ENCODE measurements at places on chromosomes 1 and 21. TPM values are rescaled to one million over a fixed set of nuclear protein-coding genes. Genes with fewer than 3 reads are reported as not detected.

DNA sequence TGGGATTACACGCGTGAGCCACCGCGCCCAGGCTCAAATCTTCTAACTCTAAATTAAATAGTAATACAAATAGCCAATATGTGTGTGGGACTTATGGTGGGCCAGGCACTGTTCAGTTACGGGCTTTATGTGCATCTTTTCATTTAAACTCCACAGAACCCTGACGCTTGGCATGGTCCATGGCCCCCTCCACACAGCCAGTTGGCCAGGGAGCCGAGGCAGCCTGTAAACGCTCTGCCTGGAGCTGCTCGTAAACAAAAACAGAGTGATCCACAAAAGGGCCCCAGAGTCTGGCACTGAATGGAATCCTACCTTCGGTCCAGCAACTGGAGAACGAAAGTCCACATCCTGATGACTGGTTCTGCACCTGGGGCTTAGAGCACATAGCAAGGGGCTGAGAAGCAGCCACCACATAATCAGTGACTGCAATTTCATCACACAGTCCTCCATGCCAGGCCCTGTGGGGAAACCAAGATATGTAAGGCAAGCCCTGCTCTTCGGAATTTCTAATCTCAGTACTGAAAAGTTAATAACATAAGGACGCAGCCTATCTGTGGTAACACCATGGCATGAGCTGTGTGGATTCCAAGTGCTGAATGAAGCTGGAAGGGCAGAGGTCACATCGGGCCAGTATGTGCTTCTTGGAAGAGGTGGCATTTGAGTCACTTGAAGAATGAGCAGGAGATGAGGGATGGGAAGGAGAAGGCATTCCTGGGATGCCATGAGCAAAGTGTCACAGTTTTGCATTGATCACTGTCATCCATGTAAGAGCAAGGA is 13.5 kb upstream of the ADAMTSL4 start:
- no peaks in the 10 kb centered on the region for H3K27me3 ChIP-seq
- no peaks in the 10 kb centered on the region for H3K36me3 ChIP-seq
- no peak overlapping the region for H3K4me3 ChIP-seq

DNA sequence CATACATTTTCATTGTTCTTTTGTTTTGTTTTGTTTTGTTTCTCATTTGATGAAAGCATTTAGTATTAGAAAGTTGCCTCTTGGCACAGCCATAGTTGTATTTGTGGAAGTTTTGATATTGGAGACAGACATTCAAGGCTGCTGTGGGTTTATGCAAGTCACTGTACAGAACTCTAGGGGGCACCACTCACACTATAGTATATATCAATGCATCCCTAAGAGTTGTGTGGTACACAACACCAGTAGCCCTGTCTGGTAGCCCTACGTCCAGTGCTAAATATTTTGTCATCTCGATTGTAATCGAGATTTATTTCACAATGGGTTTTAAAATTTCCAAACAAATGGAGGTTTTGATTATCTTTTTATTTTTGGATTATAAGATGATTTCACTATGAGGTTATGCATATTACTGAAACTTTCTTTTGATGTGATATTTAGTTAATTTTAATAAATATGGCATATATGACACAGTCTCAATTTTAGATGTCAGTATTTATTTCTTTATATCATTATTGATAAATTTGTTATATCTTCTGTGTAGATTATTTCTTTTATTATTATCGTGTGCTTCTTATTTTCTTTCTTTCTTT is 112.2 kb downstream of the NR5A2 start:
- no peak overlapping the region for H3K4me3 ChIP-seq
- H3K27ac ChIP-seq = no peak overlapping the region
- DNase-seq = peak; percentile 62
- H3K27me3 ChIP-seq = no peaks in the 10 kb centered on the region
- H3K36me3 ChIP-seq = no peaks in the 10 kb centered on the region

DNA sequence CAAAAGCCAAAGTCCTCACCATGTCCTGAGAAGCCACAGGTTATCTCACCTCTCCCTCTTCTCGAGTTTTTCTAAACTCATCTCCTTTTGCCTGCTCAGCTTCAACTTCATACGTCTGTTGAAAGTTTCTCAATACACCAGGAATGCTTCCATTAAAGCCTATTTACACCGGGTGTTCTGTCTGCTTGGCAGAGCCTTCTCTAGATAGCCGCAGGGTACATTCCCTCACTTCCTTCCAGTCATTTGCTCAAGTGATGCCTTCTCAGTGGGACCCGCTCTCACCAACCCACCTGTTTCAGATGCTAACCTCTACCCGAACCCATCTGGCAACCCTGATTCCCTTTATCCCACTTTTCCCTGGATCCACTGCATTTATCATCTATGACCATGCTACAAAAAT is 257.0 kb upstream of the ADGRL2 start:
- DNase-seq = no peak
- H3K27me3 ChIP-seq = no peaks in the 10 kb centered on the region
- H3K36me3 ChIP-seq = no peaks in the 10 kb centered on the region
- no peak overlapping the region for H3K27ac ChIP-seq

DNA sequence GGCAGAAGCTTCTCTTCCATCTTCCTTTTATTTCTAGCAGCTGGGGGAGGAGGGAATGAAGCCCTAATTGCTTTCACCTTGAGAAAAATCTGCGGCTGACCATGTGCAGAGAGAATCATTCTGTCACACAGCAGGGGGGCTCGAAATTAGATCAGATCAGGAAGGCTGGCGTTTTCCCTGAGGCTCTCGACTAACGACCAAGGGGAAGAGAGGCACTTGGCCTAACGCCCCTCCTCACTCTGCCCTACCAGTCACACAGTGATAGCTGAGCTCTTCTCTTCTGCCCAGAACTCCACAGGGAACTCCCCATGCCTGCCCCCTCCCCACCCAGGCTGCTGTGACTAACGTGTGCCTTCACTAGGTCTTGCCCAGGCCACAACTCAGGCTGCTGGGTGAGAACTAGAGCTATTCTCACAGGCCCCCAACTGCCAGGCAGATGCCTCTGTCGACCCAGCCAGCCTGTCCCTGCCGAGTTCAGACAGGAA is 26.5 kb upstream of the KHDRBS1 start:
- no peaks in the 10 kb centered on the region for H3K27me3 ChIP-seq
- peak; percentile 42 for DNase-seq
- no peaks in the 10 kb centered on the region for H3K36me3 ChIP-seq
- H3K4me1 ChIP-seq = peaks cover 15% of the 10 kb centered on the region
- H3K4me3 ChIP-seq = no peak overlapping the region
- no peak overlapping the region for H3K27ac ChIP-seq

CDK11A gene
- polyA plus RNA-seq = 22.0 TPM

GRCh38 chr1:192592981-192593708 is 17.6 kb downstream of the RGS1 start:
- peak overlapping the region; percentile 21 for H3K27ac ChIP-seq
- no peak overlapping the region for H3K4me3 ChIP-seq
- no peak for DNase-seq
- no peaks in the 10 kb centered on the region for H3K27me3 ChIP-seq
- H3K36me3 ChIP-seq = no peaks in the 10 kb centered on the region

DNA sequence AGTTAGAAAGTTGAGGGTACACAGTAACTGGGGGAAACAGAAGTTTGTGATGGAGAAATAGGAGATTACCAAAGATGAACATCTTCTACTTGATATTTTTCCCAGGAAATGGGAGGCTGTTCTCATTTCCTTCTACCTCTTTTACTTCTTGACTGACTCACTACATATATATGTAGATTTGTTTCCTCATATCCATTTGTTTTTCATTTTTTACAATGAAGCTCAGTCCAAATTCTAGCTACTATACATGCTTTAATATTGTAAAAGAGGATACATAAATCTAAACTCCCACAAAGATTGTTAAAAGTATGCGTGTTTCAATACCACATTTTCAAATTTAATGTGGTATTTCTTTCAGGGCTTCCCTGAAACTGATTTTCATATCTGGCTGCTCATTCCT is 366.6 kb upstream of the NCAM2 start:
- no peak overlapping the region for H3K27ac ChIP-seq
- no peak overlapping the region for H3K4me3 ChIP-seq
- DNase-seq = no peak
- no peaks in the 10 kb centered on the region for H3K36me3 ChIP-seq
- H3K27me3 ChIP-seq = no peaks in the 10 kb centered on the region

- H3K4me3 ChIP-seq = no peak overlapping the region
- no peak overlapping the region for H3K27ac ChIP-seq
- no peak for DNase-seq
Measured at GRCh38 chr1:85124091-85124490, 75.8 kb upstream of the MCOLN3 start.

DNA sequence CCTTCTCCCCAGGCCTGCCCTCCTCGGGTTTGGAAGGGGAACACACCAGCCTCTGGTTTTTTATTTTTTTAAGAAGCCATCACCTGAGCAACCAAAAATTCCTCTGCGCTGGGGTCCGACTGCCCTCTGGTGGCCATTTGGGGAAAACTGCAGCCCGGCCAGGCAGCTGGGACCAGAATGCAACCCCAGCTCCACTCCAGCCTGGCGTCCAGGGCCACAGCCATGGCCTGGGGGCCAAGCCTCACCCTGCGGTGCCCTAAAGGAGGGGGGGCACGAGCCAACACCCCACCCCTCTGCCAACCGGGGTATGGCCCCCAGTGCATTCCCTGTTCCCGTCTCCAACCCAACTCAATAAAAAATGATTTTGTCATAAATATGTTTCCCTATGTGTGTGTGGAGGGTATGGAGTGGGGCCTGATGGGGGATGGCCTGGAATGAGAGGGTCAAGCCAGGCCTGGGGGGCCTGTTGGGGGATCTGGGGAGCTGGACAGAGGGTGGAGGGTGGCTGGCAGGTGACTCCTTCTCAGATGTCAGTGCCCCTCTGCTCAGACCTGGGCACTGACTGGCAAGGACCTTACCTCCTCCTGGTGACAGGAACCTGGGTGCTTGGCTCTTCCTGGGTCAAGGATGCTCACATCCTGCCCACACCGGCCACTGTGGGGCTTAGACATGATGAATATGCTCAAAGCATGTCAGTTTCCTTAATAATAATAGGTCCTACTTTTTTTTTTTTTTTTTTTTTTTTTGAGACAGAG is 3.2 kb downstream of the GPR3 start:
- no peaks in the 10 kb centered on the region for H3K27me3 ChIP-seq
- DNase-seq = peak; percentile 88
- peaks cover 28% of the 10 kb centered on the region for H3K4me1 ChIP-seq
- no peak overlapping the region for H3K4me3 ChIP-seq
- no peaks in the 10 kb centered on the region for H3K36me3 ChIP-seq

CHD1L gene
- 24.7 TPM for polyA plus RNA-seq

CASQ1 gene
- 0.18 TPM for polyA plus RNA-seq

GRCh38 chr1:53121319-53122172 is 20.9 kb downstream of the SLC1A7 start:
- H3K27ac ChIP-seq = no peak overlapping the region
- no peak overlapping the region for H3K4me3 ChIP-seq
- DNase-seq = peak; percentile 62
- H3K36me3 ChIP-seq = no peaks in the 10 kb centered on the region
- peaks cover 33% of the 10 kb centered on the region for H3K4me1 ChIP-seq
- no peaks in the 10 kb centered on the region for H3K27me3 ChIP-seq

RNF223 gene
- polyA plus RNA-seq = not detected

DNA sequence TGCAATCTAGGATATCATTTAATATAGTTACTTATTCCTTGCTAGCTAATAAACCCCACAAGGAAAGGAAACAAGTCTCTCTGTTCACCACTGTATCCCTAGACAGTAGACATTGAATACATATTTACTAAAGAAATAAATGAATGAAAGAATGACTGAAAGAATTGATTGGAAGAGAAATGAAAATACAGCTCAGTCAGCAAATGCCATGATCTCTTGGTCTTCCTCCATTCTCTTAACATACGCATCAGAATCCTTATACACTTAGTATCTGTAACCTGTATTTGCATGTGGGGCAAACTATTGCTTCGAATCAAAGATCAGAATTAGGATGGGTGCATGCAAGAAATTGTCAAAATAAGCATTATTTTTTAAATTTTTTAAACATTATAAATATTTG is 500.8 kb upstream of the ADGRL2 start:
- no peak overlapping the region for H3K4me3 ChIP-seq
- DNase-seq = no peak

FAM163A gene
- 1.1 TPM for polyA plus RNA-seq

DNA sequence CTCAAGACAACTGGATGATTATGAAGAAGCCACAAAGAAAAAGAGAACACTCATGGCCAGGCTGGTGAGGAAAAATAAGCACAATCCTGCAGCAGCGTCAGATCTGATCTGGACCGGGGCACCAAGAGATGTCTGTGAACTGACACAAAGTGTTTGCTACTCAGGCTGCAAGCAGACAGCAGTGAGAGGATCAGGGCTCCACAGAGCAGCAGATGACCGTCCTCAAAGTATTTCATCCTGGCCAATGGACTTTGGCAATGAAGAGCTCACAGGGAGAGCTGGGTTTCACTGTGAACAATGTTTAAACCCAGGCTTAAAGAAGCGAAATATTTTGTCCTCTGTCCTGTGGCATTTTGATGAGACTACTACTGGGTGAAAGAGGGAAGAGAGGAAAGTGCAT is 299.2 kb downstream of the GPATCH2 start:
- no peak overlapping the region for H3K4me3 ChIP-seq
- no peaks in the 10 kb centered on the region for H3K36me3 ChIP-seq
- H3K27me3 ChIP-seq = no peaks in the 10 kb centered on the region
- H3K4me1 ChIP-seq = no peaks in the 10 kb centered on the region
- DNase-seq = no peak

NUF2 gene
- 11.3 TPM for polyA plus RNA-seq

- no peak overlapping the region for H3K4me3 ChIP-seq
- no peaks in the 10 kb centered on the region for H3K36me3 ChIP-seq
- no peaks in the 10 kb centered on the region for H3K27me3 ChIP-seq
- no peak for DNase-seq
- no peak overlapping the region for H3K27ac ChIP-seq
Measured at GRCh38 chr21:16388911-16389560, 659.3 kb downstream of the USP25 start.

All from SK-N-SH (cell line).